ENCODE measurements at places on chromosomes 4 and X.
A peak's percentile ranks its signal among the peaks of the same experiment; 100 is the strongest.

DNA sequence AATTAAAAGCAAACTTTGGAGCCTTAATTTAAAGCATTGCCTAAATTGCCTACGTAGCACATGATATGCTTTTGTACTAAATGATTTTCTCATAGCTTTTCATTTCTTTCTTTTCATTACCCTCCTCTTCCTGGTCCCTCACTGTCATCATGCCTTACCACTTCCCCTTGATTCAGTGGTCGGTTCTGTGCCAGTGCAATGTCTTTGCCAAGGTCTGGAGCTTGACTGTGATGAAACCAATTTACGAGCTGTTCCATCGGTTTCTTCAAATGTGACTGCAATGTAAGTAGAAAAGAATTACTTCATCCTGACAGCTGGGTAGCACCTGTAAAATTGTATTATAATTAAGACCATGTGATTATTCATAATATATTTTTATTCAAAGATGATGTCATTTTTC is 72.5 kb downstream of the C4orf46 start:
- no peak for DNase-seq

GRCh38 chr4:47213106-47213505 is 181.7 kb downstream of the GABRB1 start:
- DNase-seq = no peak

- DNase-seq = no peak
Measured at GRCh38 chr4:23590431-23590830, 299.4 kb downstream of the PPARGC1A start.

DNA sequence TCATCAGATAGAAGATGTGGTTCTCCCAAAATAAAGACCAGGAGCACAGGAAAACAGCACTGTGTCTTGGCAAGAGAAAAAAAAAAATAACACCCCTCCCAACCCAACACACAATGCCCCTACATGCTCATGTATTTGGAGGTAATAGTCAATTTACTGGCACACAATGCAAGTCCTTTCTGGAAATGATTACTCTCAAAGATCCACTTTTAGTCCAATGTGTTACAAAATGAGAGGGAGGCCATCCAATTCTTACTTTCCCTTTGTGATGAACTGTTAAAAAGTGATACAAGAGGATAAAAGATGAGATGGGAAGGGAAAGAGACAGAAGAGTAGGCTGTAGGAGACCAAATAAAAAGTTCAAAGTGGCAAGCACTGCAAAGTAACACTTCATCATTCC is 180.3 kb upstream of the DKK2 start:
- DNase-seq = no peak

DNA sequence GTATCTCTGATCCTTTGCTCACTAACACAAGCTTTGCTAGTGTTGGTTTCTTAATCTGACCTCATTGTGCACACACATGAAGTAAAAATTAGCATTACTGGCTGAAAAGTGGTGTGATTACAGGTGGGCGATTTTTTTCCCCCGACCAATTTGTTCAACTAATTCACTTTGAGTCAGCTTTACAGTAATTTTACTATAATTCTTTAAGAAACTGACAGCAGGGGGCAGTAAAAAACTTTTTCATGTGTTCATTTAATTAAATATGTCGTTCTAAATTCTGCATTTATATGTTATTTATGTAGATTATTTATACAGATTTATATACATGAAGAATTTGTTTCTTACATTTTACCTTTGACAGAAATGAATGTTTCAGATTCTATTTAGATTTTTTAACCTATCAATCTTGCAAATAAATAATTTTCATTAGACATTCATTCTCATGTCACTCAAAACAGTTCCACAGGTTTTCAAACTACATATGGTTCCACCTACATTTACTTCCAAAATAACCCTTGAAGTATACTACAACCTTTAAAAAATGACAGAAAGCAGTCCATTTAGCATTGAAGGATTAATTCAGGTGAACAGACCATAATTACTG is 17.5 kb downstream of the PALLD start:
- no peak for DNase-seq

- no peak for DNase-seq
Measured at GRCh38 chr4:14877246-14878225, 124.7 kb upstream of the CPEB2 start.

DNA sequence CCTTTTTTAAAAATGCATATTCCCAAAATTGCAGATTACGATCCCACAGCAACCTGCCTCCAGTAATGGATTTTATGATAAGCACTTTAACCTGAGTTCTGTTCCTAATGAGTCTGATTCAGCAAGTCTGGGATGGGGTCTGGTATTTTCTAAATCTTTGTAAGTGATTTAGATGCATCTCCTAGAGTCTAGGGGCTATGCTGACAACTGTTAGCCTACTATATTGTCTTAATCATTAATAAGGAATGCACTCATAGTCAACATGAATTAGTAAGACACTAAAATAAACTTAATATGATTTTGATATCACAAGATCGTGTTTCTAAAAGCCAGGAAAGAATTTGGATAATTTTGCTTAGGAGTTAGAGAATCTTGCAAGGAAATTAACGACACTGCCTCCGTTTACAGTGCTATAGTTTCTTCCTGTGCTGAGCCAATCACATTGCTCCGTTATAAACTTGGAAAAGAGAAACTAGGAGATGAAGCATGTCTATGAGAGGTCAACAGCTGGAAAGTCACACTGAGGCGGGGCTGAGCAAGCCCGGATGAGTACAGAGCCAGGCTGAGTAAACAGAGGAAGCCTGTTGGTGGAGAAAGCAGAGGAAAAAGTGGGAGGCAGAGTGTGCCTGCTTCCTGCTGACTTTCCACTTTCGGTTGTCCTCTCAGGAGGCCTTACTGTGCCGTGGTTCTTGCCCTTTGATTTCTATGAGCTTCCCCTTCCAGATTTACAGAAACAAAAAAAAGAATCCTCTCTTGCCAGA is 5.4 kb downstream of the SCARB2 start:
- peak; percentile 81 for DNase-seq

DNA sequence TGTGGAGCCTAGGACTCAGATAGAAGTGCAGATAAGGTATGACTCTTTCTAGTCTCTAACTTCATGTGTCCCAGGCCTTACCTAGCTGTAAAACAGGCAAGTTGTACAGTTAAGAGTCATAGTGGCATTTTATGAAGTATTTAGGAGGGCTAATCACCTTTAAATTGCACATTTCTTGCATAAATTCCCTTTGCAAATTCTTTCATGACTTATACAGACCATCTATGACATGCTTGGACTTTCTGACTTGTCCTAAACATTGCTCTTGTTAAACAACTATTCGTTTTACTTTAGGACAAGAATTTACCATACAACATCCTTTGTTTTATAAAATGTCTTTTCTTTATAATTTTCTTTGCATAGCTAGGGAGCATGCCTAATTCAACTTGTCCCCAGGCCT is 7.8 kb upstream of the RRAGB start:
- DNase-seq = no peak

GRCh38 chr4:1209821-1210220 is 37.4 kb upstream of the SPON2 start:
- DNase-seq = no peak

- DNase-seq = no peak
Measured at GRCh38 chr4:121877041-121877773, 6.9 kb upstream of the BBS7 start.

- DNase-seq = no peak
Measured at GRCh38 chr4:773214-773613, 52.7 kb downstream of the CPLX1 start.

GRCh38 chr4:105327956-105328355 is 145.9 kb downstream of the PPA2 start:
- DNase-seq = no peak

DNA sequence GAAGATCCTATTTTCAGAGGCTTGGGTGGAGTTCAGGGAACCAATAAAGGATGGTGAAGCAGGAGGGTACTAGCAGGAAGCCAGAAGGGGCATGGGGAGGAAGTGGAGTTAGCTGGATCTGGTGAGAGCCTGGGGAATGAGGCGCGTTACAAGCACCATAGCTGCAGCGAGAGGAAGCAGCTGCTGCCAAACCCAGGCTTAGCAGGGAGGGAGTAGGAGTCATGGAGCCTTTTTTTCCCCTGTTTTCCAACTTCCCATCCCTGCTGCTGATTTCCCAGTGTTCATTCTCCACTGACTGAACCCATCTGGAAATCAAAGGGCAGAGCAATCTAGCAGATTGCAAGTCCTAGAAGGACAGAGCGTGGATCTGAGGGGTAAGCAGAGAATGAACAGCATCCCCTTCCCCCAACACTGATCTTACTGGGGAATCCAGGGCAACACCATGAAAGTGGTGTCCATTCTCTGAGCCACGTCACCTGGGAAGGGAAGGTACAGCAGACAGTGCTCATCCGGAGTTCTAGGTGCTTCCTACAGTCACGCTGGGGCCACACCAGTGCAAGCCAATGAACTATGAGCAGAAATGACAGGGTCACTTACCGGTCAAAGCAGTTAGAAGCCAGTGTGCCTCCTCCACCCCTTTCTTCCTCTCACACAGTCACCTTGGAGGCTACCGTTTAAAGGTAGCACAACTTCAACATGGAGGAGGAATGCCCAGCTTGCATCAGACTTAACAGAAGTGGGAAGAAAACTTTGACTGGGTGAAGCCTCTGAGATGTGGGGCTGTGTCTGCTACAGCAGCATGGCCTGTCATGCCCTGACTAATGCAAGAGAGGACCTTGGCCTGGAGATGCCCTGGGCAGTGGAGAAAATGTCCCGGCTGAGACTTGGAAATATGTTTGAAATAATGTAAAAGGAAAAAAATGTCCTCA is 36.7 kb downstream of the SMIM20 start:
- no peak for DNase-seq

- DNase-seq = no peak
Measured at GRCh38 chr4:33751050-33751449, 2493.3 kb downstream of the ARAP2 start.

- no peak for DNase-seq
Measured at GRCh38 chr4:81807386-81807785, 335.7 kb upstream of the RASGEF1B start.

GRCh38 chr4:185916683-185917082 is 104.7 kb upstream of the SORBS2 start:
- no peak for DNase-seq

- DNase-seq = peak; percentile 64
Measured at GRCh38 chr4:187294861-187295260, 571.2 kb upstream of the FAT1 start.

DNA sequence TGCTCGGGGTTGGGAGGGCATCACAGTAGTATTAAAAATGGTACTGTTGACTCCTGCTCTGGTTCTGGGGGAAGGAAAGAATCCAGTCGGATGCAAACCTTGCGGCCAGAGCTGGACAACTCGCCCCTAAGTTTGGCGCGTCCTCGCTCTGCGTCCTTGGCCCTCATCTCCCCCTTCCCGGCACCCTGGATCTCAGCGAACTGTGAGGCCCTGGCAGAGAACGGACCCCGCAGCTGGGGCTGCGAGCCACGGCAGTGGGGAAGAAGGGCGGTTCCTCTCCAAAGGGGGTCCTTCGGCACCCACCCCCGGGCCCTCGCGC is 14.0 kb downstream of the ARHGEF6 start:
- DNase-seq = no peak

- DNase-seq = no peak
Measured at GRCh38 chr4:41643331-41643730, 105.2 kb downstream of the PHOX2B start.

DNA sequence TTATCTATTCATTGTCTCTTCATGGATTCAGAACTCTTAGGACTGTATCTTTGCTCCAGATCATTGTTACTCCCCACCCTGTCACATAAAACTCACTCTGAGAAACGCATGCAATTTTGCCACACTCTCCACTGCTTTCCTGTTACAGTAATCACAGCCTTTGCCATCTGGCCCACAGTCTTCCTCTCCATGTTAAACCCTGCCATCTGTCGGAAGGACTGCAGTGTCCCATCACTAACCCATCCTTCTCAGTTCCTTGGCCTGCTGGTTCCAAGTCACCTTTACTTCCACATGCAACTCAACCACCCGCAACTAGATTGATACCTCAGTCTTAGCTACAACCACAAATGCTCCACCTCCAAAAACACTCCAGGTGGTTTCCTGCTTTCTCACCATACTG is 308.7 kb upstream of the FAM241A start:
- no peak for DNase-seq
